ENCODE measurements at places on chromosomes 5 and 9.
A peak's percentile ranks its signal among the peaks of the same experiment; 100 is the strongest.

DNA sequence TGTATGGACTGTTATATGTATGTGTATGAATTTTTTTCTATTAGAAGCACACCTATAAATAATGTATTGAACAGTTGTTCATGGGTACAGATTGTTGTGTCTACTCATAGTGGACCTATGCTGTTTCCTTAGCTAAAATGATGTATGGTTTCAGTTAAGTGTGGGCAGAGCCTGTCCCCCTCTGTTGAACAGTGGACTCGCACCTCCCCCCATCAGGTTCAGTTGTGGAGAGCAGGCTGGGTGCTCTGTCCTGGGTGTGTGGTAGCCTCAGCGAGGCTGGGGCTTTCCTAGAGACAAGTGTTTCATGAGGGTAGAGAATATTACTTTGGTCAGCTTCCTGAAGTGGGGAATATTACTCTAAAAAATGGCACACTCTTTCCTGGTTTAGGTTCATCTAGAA lies 47.4 kb upstream of the LRRTM2 start:
- no peak for DNase-seq

GRCh38 chr9:124280176-124280691 lies 22.5 kb downstream of the NEK6 start:
- DNase-seq = no peak

DNA sequence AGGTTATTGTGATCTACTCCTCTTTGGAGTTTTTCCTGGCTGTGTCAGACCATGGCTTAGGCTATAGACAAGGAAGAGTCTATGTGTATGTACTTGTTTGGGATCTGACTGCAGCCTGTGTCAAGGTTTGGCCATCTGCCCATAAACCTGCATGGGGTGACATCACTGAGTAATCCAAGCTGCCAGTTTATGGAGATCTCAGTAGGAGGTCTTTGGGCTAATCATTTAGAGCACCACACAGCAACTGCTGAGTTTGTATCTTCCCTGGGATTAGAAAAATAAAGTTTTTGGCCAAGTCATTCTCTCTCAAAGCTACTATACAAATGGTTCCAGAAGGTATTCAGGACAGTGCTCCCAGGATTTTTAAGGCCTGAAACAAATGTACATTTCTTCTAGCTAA lies 65.5 kb upstream of the HSPB3 start:
- DNase-seq = no peak

GRCh38 chr5:125497651-125498050 lies 751.2 kb upstream of the ZNF608 start:
- no peak for DNase-seq

GRCh38 chr9:110788871-110789270 lies 120.3 kb downstream of the MUSK start:
- DNase-seq = no peak

- DNase-seq = no peak
Measured at GRCh38 chr5:42810834-42811590, 680 bp downstream of the SELENOP start.

DNA sequence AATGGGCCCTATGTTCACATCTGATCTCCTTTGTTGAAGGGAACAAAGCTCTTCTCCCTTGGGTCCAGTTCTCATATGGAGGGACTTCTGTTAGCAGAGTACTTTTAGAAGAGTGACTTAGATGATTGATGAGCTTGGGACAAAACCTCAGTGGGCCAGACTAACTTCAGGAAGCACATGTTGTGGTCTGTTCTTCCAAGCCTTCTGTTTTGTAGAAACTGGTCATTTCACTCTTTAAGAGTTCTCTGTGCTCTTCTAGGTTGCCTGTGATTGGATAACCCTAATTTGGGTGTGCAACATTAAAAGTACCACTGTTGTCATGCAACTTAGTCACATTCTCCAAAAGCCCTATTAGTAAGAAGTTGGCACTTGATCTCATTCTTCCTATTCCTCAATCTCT lies 183.5 kb upstream of the ACO1 start:
- DNase-seq = no peak

DNA sequence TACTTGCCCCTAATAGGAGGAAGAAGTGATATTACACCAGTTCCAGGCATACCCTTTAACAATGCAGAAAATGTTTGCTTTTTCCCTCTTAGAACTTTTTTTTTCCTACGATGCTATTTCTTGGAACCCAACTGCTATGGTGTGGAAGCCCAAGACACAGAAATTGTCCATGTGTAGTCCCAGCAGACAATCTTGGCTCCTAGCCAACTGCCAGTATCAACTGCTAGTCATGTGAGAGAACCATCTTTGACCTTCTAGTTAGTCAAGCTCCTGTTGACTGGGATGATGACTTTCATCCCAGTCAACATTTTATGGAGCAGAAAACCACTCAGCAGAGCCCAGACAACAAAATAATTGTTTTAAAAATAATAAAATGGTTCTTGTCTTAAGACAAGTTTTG lies 532.4 kb downstream of the TLR4 start:
- no peak for DNase-seq

DNA sequence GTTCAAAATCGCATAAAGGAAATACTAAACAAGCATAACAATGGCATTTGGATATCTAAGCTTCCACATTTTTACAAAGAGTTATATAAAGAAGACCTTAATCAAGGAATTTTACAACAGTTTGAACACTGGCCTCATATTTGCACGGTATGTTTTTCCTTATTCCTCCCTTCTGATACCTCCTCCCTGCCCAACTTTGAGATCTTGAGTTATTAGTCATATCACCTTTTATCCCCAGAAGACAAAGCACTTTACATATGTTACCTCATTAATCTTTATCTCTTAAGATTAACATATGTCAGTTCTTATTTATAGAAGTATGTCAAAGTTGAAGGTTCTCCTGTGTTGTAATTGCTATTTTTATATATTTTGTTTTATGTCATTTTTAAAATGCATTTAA lies 29.8 kb downstream of the TDRD7 start:
- no peak for DNase-seq

DNA sequence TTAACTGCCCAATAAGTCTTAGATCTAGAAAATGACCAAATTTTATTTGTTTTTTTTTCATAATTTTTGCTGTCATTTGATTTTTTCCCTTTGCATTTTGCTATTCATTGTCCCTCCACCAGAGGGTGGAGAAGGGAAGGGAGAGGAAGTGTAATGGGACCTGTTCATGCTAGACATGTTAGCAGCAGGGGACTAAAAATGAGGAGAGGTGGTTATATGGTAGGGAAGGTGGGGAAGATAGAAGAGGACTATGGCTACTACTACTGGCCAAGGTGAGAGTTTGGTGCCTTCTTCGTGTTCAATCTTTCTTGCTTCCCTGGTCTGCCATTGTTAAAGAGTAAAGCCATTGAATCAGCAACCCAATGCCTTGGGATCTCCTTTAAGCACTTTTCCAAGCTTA lies 6.4 kb downstream of the GRIA1 start:
- DNase-seq = no peak

GRCh38 chr5:104130320-104130719 lies 567.7 kb upstream of the NUDT12 start:
- DNase-seq = no peak

DNA sequence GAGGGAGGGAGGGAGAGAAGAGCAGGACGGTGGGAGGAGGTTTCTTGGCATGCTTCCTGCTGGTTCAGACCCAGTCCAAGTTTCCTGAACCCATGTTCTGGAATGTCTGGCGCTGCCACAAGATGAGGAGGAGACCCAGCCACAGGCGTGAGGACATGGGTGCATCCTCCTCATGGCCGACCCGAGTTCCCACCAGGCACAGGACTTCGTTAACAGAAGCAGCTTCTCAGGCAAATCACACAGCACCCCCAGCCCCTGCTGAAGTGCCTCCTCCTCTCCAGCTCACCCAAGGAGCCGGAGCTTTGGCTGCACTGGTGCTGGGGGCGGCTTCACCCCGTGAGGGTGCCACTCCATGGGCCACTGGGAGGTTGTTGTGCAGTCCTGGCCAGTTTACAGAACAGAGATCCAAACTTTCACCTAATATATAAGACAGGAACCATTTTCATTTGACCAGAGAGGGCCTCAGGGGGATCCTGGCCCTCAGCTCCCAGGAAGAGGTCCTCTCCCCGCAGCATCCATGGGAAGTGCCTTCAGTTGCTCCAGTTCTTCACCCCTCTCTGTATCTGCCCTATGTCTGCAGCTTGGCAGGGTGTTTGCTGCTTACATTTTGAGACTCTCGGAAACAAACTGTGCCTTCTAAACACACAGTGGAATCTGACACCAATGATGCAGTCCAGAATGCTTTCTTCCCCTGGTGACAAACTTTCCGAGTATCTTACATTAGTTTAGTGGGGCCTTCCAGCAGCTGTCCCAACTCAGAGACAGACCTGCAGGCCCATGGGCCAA lies 10.2 kb upstream of the NKD2 start:
- DNase-seq = peak; percentile 0

GRCh38 chr9:4356306-4356705 lies 56.4 kb upstream of the GLIS3 start:
- DNase-seq = no peak

DNA sequence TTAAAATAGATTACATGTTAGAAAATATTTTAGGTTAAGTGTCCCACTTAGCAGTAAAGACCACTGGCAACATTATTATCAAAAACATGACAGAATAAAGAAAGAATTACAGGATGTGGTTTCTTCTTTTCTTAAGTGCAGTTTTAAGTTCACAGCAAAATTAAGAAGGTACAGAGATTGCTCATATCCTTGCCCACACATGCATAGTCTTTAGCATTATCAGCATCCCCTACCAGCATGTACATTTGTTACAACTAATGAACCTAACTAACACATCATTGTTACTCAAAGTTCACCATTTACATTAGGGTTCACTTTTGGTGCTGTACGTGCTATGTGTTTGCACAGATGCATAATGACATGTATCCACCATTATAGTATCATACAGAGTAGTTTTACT lies 837.7 kb upstream of the CDH9 start:
- no peak for DNase-seq

GRCh38 chr9:135050072-135050990 lies 37.1 kb upstream of the OLFM1 start:
- DNase-seq = no peak

DNA sequence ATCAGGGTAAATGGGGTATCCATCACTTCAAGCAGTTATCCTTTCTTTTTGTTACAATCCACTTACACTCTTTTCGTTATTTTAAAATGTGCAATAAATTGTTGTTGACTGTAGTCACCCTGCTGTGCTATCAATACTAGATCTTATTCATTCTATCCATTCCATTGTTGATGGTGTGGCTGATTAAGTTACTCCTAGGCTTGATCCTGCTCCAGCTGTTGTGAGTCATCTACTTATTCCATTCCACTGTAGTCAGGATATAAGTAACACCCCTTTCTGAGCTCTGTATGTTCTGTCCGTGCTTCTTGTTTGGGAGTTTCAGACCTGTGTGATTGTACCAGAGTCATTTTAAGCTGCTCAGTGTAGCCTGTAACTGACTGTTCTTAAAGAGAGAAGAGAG lies 122.5 kb upstream of the RUSC2 start:
- DNase-seq = no peak

GRCh38 chr5:157486221-157486681 lies 26.2 kb downstream of the NIPAL4 start:
- DNase-seq = peak; percentile 12

DNA sequence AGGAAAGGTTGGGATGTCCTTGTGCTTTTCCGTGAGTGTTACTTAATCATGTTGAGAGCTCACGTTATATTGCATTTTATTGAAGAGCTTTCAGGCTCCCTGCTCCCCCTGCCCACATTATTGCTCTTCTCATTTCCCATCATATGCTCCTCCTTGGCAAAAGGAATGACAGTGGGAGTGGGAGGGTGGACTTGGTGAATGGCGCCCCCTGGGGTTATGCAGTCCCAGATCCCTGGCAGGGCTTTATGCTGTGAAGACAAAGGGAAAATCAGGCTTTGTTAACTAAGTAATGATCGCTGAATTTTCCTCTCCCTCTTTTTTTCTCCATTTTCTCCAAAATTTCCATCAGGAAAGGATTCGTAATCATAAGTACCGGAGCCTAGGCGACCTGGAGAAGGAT lies 166.6 kb downstream of the SMARCA2 start:
- DNase-seq = peak; percentile 6

DNA sequence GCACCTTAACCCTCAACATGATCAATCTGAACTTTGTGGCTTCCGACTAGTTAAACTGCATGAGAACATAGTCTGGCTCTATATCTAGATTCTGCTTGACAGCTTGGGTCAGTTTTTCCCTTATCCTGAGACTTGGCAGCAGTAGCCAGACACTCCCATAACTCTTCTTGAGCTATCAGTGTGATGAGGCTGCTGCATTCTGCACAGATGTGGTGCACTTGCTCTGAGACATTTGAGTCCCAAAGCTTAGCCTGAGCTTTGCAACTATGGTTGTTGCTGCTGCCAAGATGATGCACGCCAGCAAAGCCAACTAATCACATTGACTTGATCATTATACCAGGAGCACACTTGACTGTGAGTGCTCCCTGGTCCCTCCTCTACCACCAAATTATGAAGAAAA lies 36.2 kb downstream of the MOCS2 start:
- DNase-seq = no peak

- DNase-seq = peak; percentile 66
Measured at GRCh38 chr5:134526483-134527155, 1.1 kb downstream of the JADE2 start.

GRCh38 chr5:33312571-33313549 lies 127.9 kb upstream of the TARS1 start:
- DNase-seq = no peak

DNA sequence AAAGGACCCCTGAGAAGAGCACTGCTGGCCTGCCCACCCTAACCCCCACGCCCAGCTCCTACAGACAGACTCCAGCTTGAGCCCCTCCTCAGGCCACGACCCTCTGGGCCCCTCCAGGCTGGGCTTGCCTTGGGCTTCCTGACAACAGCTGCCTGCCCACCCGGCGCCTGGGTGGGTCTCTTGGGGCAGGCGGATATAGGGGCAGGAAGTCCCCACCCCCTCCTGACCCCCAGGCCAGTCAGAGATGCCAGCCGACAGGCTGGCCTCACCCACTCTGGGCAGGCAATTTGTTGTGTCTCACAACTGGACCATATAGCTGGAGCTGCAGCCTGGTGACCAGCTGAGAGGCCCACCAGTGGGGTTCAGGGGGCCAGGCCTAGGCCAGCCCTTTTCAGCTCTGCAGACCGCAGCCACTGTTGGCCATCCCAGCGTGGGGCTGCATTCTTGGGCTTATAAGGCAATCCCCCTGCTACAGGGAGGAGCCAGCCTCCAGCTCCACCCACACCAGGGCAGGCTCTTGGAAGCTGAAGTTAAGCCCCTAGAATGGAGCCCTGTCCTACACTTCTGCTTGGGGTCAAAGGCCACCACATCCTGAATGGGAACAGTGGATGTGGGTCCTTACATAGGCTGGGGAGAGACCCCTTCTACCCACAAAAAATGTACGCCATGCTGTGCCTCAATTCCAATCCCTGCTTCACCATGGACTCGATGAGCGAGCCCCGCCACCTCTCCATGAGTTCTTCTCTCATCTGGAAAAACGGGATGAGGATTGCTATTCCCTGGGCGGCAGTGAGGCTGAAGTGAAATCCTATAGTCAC lies 2.0 kb downstream of the PDLIM7 start:
- no peak for DNase-seq

GRCh38 chr9:94801234-94801633 lies 74.7 kb downstream of the AOPEP start:
- no peak for DNase-seq

All from CD4-positive, alpha-beta T cell treated with Interferon alpha-2 for 1 hour (primary cell).